ENCODE measurements at places on chromosomes 16 and 17. TPM values are rescaled to one million over a fixed set of nuclear protein-coding genes. Genes with fewer than 3 reads are reported as not detected.

GRCh38 chr17:49552070-49552751 is 23.5 kb upstream of the NXPH3 start:
- DNase-seq: no peak

DNA sequence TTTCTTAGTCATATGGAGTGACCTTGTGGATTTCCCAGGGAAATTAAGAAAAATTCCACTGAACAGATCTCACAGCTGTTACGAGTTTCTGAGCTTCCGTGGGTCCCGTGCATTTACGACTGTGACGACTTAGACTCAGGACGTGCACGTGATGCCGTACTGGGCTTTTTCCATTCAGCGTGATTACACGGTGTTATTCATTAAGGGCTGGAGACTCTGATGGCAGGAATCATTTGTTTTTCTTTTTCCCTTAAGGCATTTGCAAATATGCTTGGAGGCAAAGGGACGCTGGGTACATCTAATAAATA is 57.2 kb downstream of the TBC1D16 start:
- no peak for DNase-seq

- DNase-seq: no peak
These were observed 610.8 kb downstream of the KCNJ18 start for GRCh38 chr17:22303096-22303495.

Gene KRT13
- total RNA-seq: 2,358 TPM

Gene SLC16A6
- total RNA-seq: 3.0 TPM

Gene DHRS7C
- not detected for total RNA-seq

Measured in ureter (tissue), 1 donor.